ENCODE measurements at places on chromosomes 6 and 20.
A peak's percentile ranks its signal among the peaks of the same experiment; 100 is the strongest.

GRCh38 chr6:170043150-170043819 is 247.6 kb downstream of the DLL1 start:
- DNase-seq = no peak

DNA sequence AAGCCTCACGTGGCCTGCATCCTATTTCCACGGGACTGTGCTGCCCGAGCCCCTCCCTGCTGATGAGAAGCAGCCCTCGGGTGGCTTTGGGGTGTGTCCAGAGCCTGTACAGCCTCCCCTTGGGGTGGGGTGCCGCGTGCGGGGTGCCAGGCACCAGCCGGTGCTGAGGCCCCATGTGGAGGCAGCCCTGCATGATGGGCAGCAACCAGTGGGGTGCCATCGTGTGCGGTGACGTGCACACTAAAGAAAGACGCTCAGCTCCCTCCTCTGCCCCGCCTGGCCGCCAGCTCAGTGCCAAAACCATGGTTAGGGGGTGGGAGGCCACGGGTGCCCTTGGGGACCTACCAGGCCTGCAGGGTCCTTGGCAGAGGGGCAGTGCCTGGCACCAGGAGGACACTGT is 26.2 kb downstream of the NTSR1 start:
- DNase-seq = no peak

GRCh38 chr6:144931172-144932035 is 646.3 kb downstream of the UTRN start:
- DNase-seq = peak; percentile 58

DNA sequence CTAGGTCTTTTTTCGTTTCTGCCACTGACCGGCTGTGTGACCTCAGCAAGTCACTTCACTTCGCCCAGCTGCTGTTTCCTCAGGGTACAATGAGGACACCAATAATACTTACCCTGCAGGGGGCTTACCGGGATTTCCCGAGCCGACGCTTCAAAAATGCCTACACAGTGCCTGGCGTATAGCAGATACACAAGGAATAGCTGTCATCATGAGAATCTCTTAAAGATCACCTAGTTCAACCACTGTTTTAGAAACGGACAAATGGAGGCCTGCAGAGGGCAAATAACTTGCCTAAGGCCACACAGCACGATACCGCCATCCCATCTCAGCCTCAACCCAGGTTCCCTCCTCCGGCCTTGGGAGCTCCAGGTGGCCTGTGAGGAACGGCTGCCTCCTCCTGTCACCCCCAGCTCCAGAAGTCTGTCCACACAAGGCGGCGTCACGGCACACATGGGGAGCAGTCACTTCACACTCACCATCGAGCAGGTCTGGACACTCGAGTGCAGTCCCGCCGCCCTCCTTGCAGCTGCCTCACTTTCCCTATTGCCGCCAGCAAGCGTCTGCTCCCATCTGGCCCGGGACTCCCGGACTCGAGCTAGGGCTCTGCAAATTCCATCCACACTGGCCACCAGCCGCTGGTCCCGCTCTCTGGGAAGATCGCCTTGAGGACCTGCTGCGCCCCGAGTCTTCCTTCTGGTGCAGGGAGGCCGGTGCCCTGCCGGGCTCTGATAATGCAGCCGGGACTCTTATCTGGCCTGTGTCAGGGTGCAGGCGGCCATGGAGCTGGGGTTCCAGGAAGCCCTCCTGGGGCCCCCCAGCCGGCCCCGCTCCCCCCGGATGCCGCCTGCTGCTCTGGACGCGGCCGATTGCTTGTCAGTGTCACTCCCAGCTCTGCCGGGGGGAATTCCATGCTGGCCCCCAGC is at the start of gene RIPOR3:
Gene RIPOR3 (minus strand): TSS at position 893 of the 923 bp plus-strand sequence. CDS start 414 bp downstream, at position 479.
- DNase-seq = no peak

- DNase-seq = no peak
Observed at GRCh38 chr6:88238901-88239300, 72.8 kb upstream of the CNR1 start.

- no peak for DNase-seq
Observed at GRCh38 chr20:57208198-57208597, 58.2 kb downstream of the BMP7 start.

GRCh38 chr6:29561091-29561490 is 1.6 kb upstream of the UBD start:
- no peak for DNase-seq

DNA sequence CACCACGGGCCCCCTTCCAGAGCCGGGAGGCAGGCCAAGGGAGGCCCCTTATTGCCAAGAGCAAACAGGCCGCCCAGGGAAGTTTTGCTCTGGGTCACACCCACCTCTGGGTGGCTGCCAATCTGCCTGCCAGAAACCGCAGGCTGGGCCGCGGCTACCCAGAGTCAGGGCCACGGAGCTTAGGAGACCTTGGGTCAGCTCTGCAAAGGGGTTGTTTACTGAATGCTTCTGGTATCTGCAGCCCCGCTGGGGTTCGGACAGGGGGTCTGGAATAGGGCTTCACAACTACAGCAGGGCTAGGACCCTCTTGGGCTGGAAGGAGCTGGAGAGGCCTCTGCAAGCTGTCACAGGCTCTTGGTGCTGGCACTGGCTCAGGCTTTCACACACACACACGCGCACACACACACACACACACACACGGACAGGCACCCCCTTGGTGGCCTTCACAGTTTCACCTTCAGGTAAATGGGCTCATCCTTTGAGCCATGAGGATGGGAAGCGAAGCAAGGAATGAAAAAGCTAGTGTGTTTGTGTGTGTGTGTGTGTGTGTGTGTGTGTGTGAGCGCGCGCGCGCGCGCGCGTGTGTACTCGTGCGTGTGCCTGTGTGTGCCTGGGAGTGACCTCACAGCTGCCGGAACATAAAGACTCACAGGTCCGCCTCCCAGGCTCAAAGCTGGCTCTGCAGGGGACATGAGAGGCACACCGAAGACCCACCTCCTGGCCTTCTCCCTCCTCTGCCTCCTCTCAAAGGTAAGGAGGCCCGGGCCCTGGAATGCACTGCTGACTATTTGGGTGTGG is at the start of gene CCN5:
Gene CCN5 (plus strand): TSS at position 669 of the 798 bp plus-strand sequence. CDS start 22 bp downstream, at position 691.
- peak; percentile 74 for DNase-seq

DNA sequence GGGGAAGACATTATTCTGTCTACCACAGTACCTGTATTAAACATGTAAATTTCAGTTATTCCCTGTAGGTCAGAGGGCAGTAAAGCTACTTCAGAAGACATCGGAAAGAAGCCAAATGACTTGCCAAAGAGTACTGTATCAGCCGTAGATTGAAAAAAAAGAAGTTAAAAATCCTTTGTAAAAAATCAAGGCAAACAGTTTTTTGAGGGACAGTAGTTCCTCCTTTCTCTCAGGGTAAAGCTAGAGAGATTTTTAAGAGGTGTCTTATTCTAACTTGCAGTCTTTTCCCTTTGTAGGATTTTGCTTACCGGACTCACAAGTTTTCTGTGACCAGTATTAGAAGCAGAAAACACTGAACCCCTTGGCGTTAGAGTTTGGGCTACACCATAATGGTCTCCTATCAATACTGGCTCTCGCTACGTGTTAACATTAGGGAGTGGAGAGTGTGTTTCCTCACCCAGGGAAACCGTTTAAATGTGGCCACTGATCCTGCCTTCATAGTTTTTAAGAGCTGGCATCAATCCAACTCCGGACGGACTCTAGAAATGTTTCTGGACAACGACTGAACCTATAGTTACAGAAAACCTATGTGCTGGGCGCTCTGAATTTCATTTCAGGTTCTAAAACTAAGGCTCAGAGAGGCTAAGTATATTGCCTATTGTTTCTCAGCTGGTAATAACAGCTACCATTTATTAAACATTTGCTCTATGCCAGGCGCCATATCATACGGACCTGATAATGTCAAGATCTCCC is 1.3 kb upstream of the ASXL1 start:
- DNase-seq = no peak

GRCh38 chr6:52519618-52520017 is 57.2 kb downstream of the TRAM2 start:
- peak; percentile 45 for DNase-seq

- DNase-seq = no peak
Observed at GRCh38 chr20:34040300-34040995, 46.7 kb downstream of the RALY start.

DNA sequence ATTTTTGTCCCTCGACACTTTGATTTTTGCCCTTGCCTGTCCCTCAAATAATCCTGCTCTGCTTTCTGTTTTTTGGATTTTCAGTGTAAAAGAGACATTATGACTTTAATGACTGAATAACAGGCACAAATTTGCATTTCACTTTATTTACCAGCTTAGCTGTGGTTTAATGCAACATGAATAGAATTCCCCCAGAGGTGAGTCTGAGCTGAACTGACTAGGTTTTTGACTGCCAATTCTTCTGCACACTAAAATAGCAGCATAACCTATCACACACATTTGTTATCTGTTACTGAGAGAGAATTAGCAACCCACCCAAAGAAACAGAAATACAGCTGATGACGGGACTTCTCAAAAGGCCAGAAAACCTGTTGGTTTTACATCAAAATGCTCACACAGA is 3.9 kb upstream of the RBM24 start:
- no peak for DNase-seq

- peak; percentile 85 for DNase-seq
Observed at GRCh38 chr6:106439459-106439858, 78.9 kb downstream of the CRYBG1 start.

DNA sequence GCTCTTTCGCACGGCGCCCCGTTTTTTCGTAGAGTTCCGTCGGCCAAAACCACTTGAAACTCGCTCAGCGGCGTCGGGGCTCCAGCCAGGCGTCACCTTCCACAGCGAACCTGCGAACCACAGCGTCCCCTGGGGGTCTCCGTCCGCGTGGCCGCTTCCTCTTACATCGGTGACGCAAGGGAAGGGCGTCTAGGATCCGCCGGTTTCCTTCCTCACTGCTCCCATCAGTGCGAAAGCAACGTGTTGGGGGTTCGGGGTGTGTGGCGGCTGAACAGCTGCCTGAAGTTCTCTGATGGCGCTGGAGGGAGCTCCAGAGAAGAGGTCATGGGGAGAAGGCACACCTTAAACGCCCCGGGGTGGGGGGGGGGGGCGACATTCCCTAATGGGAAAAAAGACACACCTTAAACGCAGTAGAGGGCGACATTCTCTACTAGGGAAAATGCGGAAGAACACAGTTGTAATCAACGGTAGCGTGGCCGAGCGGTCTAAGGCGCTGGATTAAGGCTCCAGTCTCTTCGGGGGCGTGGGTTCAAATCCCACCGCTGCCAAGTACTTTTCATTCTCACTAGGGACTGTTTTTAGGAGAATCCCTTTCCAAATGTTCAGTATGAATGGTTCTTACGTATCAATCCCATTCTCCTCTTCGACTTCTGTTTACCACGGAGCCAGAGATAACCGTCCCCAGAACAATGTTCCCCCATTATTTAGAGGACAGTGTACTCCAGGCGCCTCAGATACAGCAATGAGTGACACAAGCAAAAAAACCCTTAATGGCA is 16.4 kb downstream of the ZNF311 start:
- peak; percentile 68 for DNase-seq

GRCh38 chr6:148112851-148113319 is 229.8 kb upstream of the SASH1 start:
- DNase-seq = peak; percentile 45

DNA sequence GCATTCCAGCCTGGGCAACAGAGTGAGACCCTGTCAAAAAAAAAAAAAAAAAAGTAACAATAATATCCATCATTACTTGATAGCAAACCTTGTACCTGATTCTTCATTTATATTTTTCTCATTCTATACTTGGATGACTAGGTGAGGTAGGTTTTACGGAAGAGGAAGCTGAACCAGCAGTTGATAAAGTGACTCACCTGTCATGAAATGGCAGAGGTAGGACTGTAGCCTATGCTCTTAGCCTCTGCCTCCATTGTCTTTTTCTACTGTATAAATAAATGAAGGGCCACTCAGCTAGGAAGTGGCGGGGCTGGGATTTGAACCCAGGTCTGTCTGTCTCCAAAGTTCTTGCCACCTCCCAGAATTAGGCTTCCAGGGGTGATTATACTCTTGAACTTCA is 20.7 kb upstream of the EPB41L1 start:
- peak; percentile 43 for DNase-seq

DNA sequence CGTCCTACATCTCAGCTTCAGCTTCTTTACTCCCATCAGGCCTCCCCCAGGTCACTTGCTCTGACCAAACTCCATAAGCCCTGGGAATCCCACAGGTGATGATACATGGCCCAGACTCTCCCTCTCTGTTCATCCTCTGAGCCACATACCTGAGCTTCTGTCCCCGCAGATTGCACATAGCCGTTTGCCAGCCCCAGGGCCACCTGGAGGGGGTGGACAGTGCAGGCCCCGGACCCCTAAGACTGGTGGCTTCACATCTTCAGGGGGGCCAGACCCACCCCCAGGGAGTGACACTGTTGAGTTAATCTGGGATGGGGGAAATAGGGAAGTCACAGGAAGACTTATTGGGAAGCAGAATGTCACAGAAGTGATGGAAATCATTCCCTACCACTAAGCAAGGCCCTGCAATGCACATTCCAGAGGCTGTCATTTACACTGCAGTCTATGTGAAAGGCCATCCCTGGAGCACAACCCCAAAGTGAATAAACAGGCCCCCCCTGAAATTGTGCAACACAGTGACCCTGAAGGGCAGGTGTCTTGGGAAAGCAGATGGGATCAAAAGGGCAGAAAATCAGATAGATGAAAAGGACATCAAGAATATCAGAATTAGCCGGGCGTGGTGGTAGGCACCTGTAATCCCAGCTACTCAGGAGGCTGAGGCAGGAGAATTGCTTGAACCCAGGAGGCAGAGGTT is 2.2 kb downstream of the RXRB start:
- no peak for DNase-seq

- no peak for DNase-seq
Observed at GRCh38 chr20:32158351-32158750, 48.8 kb downstream of the TM9SF4 start.

- no peak for DNase-seq
Observed at GRCh38 chr20:35669681-35670080, 5.0 kb upstream of the CPNE1 start.

DNA sequence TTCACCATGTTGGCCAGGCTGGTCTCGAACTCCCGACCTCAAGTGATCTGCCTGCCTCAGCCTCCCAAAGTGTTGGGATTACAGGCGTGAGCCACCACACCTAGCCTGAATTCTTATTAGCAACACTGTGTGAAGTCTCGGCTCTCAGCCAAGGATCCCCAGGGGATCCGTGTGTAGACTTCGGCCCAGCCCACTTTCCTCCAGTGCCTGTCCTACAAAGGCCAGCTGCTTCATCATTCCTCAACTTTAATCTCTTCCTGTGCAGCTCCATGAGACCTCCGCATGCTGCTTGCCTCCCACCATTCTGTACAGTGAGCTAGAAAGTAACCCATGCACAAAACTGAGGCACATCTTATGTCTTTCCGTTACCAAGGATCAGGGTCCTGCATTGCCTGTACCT is 71.8 kb downstream of the SAMD3 start:
- DNase-seq = no peak

DNA sequence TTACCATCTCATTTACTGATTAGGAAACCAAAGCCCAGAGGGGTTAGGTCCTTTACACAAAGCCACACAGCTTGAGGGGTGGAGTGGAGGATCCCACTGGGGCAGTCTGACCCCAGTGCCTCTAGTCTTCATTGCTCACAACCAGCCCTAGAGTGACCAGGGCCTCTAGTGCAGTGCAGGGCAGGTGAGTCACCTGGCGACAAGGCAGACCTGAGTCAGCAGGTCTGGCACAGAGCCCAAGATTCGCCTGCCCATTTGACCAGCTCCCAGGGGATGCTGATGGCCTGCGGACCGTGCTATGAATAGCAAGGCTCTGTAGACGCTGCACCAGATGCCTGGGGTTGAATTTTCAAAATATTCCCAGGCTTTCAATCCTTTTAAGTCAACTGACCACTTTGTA is 29.9 kb downstream of the CDH26 start:
- peak; percentile 67 for DNase-seq

GRCh38 chr6:116096979-116097816 is 3.5 kb upstream of the NT5DC1 start:
- DNase-seq = no peak

GRCh38 chr6:109714611-109715010 is 23.5 kb downstream of the FIG4 start:
- no peak for DNase-seq

Data from epithelial cell of esophagus (primary cell).